ENCODE measurements at places on chromosomes 4 and X. TPM values are rescaled to one million over a fixed set of nuclear protein-coding genes. Genes with fewer than 3 reads are reported as not detected.

The LRBA gene
- total RNA-seq, result 7.2 TPM

The TRIM60 gene
- total RNA-seq, result not detected

The PPAT gene
- total RNA-seq, result 19.3 TPM

The ADGRG4 gene
- total RNA-seq, result not detected

The COL4A5 gene
- 7.9 TPM for total RNA-seq

The FGFR3 gene
- 1.2 TPM for total RNA-seq

The CLGN gene
- 4.2 TPM for total RNA-seq

The NPY2R gene
- not detected for total RNA-seq

The TRIM61 gene
- total RNA-seq, result not detected

The UCP1 gene
- not detected for total RNA-seq

The ADH1A gene
- total RNA-seq, result not detected

The PRAF2 gene
- total RNA-seq, result 40.9 TPM

The PCDH19 gene
- 0.02 TPM for total RNA-seq

The PLXNB3 gene
- total RNA-seq, result 3.6 TPM

The BMX gene
- not detected for total RNA-seq

The CXCL13 gene
- not detected for total RNA-seq

The NRK gene
- not detected for total RNA-seq

The SASH3 gene
- total RNA-seq, result not detected

The TEX11 gene
- total RNA-seq, result not detected

The GAGE2A gene
- not detected for total RNA-seq

The ADH6 gene
- 0.05 TPM for total RNA-seq

The DRP2 gene
- 0.06 TPM for total RNA-seq

The GABRA4 gene
- total RNA-seq, result not detected

The EVC gene
- 11.3 TPM for total RNA-seq

The ODAPH gene
- total RNA-seq, result not detected

The FAM184B gene
- total RNA-seq, result 0.05 TPM

Measured in A549 treated with GW870086 at 1 μM for 4 hours (cell line).